ENCODE measurements at places on chromosomes 7 and 10.

DNA sequence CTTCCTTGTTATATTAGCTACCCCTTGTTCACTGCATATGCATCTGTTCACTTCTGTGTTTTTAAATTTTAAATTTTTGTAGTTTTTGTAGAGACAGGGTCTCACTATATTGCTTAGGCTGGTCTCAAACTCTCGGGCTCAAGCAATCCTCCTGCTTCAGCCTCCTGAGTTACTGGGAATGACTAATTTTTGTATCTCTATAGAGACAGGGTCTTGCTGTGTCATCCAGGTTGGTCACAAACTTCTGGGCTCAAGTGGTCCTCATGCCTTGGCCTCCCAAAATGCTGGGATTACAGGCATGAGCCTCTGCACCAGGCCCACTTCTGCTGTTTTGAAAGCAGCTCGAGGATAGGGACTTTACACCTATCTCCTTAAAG lies 64.6 kb downstream of the PRTFDC1 start:
- DNase-seq: no peak

- no peak for DNase-seq
Measured at GRCh38 chr10:128448796-128449195, 322.6 kb upstream of the MKI67 start.

GRCh38 chr7:95479992-95480624 lies 5.6 kb upstream of the ASB4 start:
- no peak for DNase-seq

DNA sequence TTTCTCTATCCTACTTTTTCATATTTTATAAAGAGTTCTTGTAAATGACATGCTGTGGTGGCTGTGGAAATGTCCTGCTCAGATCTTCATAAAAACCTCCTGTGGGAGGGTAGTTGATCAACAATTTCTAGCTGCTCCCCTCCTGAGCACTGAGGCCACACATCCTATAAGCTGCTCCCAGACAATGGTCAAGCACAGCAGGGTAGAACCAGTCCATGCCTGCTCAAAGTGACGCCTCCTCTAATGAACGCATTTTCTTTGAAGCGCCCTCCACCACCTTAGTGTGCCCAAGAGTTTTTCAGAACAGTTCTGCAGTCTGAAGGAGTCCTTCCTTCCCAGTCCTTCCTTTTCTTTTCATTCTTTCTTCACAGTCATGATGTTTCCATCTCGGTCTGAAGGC lies 298.6 kb upstream of the CACNA2D1 start:
- no peak for DNase-seq

DNA sequence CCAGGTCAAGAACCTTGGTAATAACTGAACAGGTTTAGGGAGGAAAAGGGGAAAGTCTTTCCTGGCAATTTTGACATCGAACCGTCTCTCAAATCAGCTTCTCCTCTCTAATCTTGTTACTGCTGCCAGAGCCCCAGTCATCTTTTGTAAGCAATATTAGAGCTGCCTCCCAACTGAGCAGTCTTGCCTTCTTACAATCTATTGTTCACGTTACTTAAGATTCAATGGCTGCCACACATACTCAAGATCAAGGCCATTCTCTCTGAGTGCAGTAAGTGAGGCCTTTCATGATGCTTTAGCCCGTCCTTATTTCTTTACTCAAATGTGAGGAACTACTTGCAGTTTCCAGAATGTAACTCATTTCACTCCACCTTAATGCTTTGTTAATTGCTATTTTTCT lies 12.4 kb downstream of the NET1 start:
- no peak for DNase-seq

- no peak for DNase-seq
Measured at GRCh38 chr10:70478191-70479164, at the start of gene PALD1. TSS of gene PALD1 (plus strand) at chr10:70478767. CDS start at chr10:70525952, 47,185 bp downstream.

- no peak for DNase-seq
Measured at GRCh38 chr10:3801558-3802192, 16.7 kb upstream of the KLF6 start.

DNA sequence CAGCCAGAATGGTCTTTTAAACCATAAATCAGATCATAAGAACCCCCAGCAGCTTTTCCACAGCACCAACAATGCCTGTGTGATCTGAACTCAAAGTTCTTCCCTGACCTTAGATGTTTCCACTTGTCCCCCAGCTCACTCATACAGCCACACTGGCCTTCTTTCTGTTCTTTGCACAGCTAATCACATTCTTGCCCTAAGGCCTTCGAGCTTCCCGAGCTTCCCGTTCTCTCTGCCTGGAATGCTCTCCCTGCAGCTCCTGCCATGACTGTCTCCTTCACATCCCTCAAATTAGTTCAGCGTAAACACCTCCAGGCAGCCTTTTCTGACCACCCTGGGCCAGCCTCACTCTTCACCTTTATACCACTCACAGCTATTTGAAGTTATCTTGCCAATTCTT lies 166.8 kb upstream of the NFE2L3 start:
- DNase-seq: no peak

GRCh38 chr10:14556285-14556956 lies 218.3 kb downstream of the FAM107B start:
- DNase-seq: peak; percentile 75

- DNase-seq: no peak
Measured at GRCh38 chr7:24912424-24912823, 67.6 kb downstream of the OSBPL3 start.

- no peak for DNase-seq
Measured at GRCh38 chr10:51759896-51760534, 60.6 kb upstream of the CSTF2T start.

DNA sequence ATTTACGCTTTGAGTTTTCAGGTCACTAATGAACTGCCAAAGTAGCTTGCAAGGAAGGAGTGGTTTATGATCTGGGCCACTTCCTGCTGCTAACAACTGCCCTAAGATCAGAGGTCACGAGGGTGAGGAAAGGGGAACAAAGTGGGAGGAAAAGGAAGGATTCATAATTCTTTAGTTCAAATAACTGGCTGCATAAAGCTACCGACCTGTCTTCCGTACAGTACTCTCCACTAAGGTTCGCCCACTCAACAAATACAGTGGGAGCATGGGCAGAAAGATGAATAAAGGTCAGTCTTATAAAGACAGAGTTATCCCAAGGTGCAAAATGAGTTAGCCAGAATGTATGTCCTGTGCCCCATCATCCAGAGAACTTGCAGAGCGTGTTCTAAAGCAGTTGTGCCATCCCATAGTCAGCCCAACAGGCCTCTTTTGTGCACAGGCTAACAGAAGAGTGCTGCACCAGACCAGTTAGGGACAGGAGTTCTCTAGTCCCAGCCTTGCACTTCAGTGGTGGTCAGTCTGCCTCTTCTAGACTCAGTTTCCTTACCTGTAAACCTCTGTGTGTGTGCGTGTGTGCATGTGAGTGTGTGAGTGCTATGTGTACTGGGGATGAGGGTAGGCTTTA lies 65.9 kb downstream of the CREB3L2 start:
- DNase-seq: peak; percentile 39

GRCh38 chr10:128512767-128513166 lies 386.5 kb upstream of the MKI67 start:
- DNase-seq: no peak

- no peak for DNase-seq
Measured at GRCh38 chr10:69375307-69376151, 41.2 kb downstream of the TACR2 start.

GRCh38 chr10:68272833-68273232 lies 40.9 kb upstream of the ATOH7 start:
- no peak for DNase-seq

GRCh38 chr7:2116448-2116810 lies 116.3 kb downstream of the MAD1L1 start:
- no peak for DNase-seq

- DNase-seq: no peak
Measured at GRCh38 chr10:65751896-65752295, 1173.9 kb upstream of the LRRTM3 start.

- no peak for DNase-seq
Measured at GRCh38 chr10:124694481-124695220, 49.5 kb downstream of the FAM53B start.

Data from CD4-positive, alpha-beta T cell treated with Interleukin-4 for 1 hour (primary cell).